Endodermal cell (in vitro differentiated cells): ENCODE measurements at places on chromosomes 12 and 14.

DNA sequence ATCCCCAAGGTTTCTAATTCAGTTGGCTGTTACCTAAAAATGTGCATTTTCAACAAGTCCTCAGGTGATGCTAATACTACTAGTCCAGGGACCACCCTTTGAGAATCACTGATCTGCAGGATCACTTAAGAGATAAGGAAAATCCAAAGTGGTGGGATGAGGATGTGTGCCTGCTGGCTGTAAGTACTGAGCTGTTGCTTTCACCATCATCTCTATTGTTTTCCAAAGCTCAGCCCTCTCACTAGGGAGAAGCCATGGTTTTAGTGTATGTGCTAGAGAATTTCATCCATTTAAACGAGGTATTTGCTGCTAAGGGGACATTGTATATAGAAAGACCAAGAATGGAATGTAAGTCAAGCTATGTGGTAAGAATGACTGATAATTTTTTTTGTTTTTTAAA, 202.3 kb downstream of the KIF21A start:
- H3K4me3 ChIP-seq: no peak overlapping the region
- H3K27ac ChIP-seq: no peak overlapping the region
- DNase-seq: peak; percentile 48
- H3K36me3 ChIP-seq: no peaks in the 10 kb centered on the region
- no peaks in the 10 kb centered on the region for H3K27me3 ChIP-seq

GRCh38 chr12:122834921-122835749, at the start of gene HIP1R:
Gene HIP1R (plus strand): TSS chr12:122835457. CDS start chr12:122835551, 94 bp downstream.
- peaks cover 3% of the 10 kb centered on the region for H3K4me1 ChIP-seq
- DNase-seq: peak; percentile 89
- H3K36me3 ChIP-seq: no peaks in the 10 kb centered on the region

DNA sequence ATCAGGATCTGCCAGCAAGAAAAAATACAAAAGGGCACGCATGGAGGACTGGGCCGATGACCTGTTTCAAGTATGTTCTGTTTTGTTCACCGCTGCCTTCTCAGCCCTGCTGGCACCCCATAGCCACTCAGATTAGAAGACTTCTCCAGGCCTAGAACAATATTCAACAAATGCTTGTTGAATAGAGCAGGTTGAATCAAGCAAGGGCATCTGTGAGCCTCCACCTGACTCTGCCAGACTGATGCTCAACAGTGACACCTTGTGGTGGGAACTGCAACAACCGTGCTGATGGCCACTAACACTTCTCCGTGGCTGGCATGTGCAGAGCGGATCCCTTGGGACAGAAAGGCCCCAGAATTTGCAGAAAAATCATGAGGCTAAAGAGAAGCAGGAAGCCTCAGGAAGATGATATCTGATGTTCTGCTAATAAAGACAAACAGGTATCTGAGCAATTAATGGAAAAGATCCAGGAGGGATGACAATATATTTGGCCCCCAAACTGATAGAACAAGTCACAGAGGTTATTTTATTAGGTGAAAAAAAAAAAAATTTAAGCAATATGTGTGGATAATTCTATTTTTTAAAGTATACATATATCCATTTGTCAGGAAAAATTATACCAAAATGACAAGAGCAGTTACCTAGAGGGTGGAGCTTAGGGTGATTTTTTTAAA, 114.3 kb downstream of the KSR2 start:
- no peaks in the 10 kb centered on the region for H3K36me3 ChIP-seq
- no peak overlapping the region for H3K4me3 ChIP-seq
- H3K4me1 ChIP-seq: no peaks in the 10 kb centered on the region
- no peaks in the 10 kb centered on the region for H3K27me3 ChIP-seq

DNA sequence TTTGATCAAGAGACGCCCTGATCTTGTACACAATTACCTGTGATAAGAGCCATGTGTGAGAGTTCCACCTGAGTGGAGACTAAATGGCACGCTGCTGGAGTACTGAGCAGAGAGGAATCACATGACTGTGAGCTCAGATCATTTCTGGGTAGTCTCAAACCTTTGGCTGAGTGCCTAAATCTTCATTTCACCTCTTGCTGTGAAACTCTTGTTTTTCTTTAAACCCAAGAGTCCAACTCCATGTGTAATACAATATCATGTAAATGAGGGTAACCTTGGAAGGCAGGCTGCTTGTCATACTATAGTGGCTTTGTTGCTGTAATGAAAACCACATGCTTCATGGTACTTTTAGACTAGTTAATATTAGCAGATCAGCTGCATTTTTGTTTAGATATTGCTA, 156.9 kb downstream of the CAND1 start:
- no peaks in the 10 kb centered on the region for H3K27me3 ChIP-seq
- DNase-seq: no peak
- H3K4me1 ChIP-seq: no peaks in the 10 kb centered on the region
- no peak overlapping the region for H3K4me3 ChIP-seq

GRCh38 chr14:71703477-71703876, 228.8 kb upstream of the RGS6 start:
- no peaks in the 10 kb centered on the region for H3K4me1 ChIP-seq
- H3K36me3 ChIP-seq: peaks cover 58% of the 10 kb centered on the region
- H3K4me3 ChIP-seq: no peak overlapping the region
- H3K27me3 ChIP-seq: no peaks in the 10 kb centered on the region
- H3K27ac ChIP-seq: no peak overlapping the region

- peak overlapping the region; percentile 49 for H3K27ac ChIP-seq
- H3K4me1 ChIP-seq: no peaks in the 10 kb centered on the region
- H3K4me3 ChIP-seq: no peak overlapping the region
- no peak for DNase-seq
- H3K36me3 ChIP-seq: peaks cover 4% of the 10 kb centered on the region
- no peaks in the 10 kb centered on the region for H3K27me3 ChIP-seq
Measured at GRCh38 chr14:104788161-104788818, 7.3 kb downstream of the AKT1 start.

GRCh38 chr14:86646696-86647690, 1117.0 kb downstream of the FLRT2 start:
- H3K4me1 ChIP-seq: no peaks in the 10 kb centered on the region

GRCh38 chr14:71242237-71242748, 335.0 kb downstream of the PCNX1 start:
- DNase-seq: no peak
- no peak overlapping the region for H3K27ac ChIP-seq
- H3K36me3 ChIP-seq: no peaks in the 10 kb centered on the region
- H3K4me3 ChIP-seq: no peak overlapping the region

DNA sequence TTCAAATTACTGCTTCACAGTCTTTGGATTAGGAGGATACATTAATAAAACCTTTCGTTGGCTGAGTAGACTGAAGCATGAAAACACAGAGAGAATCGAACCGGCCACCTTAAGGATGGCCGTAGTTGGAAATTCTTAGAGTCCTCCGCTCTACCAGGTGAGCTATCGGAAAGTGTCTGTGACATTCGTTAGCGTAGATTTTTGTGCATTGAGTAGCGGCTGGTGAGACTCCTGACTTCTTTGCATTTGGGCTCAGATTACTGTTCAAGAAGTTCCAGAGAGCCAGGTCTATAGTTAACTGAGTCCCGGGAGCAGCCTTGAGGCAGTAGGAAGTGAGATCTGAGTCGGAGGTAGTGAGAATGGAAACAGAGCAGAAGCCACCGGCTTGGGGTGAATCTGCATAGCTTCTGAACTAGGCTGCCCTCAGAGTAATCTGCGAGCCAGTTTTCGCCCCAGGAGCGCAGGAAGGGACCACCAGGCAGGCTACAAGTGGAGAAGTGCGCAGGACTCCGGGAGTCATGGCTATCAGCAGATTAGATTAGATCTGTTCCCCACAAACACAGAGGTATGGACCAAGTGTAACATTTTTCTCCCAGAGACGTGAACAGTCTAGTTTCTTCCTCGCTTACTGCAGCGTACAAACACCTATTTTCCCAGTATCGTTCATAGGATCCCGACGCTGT, 11.0 kb downstream of the OR6S1 start:
- no peak overlapping the region for H3K27ac ChIP-seq
- no peaks in the 10 kb centered on the region for H3K27me3 ChIP-seq
- H3K4me3 ChIP-seq: peak overlapping the region; percentile 94
- no peaks in the 10 kb centered on the region for H3K36me3 ChIP-seq
- DNase-seq: peak; percentile 85
- peaks cover 5% of the 10 kb centered on the region for H3K4me1 ChIP-seq

- no peaks in the 10 kb centered on the region for H3K36me3 ChIP-seq
- no peaks in the 10 kb centered on the region for H3K4me1 ChIP-seq
- no peaks in the 10 kb centered on the region for H3K27me3 ChIP-seq
- no peak overlapping the region for H3K27ac ChIP-seq
- DNase-seq: no peak
- H3K4me3 ChIP-seq: no peak overlapping the region
Measured at GRCh38 chr14:68020493-68020892, 200.9 kb downstream of the RAD51B start.

DNA sequence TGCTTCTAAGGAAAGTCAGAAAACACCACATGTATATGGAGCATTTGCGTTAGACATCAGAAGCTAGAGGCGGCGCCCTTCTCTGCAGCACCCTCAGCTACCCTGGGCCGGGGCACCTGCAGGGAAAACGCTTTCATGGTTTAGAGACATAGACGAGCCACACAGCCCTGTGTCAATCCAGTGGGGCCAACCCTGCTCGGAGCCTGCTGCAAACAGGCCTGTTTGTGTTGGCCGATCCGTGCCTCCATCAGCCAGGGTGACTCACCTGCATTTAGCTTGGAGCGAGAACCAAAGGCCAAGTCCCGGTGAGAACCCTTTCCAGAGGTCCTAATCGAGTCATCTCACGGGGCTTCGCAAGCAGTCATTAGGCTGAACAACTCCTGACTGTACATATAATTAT, 19.5 kb upstream of the FZD10 start:
- no peaks in the 10 kb centered on the region for H3K4me1 ChIP-seq
- H3K4me3 ChIP-seq: no peak overlapping the region
- H3K36me3 ChIP-seq: no peaks in the 10 kb centered on the region

DNA sequence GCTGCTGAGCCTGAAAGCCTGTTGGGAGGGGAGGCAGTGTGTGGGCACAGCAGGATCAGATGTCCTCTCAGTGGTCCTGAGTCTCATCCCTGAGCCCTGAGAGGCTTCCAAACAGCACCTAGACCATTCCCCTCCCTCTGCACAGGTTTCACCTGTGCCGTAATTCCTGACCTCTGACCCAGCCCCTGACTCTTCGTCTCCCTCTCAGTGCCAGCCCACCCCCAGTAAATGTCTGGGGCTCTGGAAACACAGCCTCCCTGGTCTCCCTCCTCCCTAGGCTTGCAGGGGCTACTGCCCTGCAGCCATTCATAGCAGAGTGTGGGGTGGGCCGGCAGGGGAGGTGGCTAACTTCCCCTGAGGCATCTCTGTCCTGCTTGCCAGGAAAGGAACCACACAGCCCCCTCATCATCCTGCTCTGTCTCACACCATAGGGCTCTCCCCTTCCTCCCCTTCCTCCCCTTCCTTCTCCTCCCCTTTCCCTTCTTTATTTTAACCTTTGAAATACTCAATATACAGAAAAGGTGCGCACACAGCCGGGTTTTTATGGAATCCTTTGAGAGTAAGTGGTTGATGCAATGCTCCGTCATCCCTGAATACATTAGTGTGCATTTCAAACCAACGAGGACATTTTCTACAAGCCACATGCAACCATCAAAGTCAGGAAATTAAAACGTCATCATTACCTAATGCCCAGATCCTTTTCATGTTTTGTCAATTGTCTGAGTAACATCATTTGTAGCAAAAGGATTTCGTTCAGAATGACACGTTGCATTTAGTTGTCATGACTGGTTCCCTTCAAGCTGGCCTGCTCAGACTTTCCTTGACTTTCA, 67.0 kb downstream of the PRMT8 start:
- no peaks in the 10 kb centered on the region for H3K36me3 ChIP-seq
- peak; percentile 42 for DNase-seq
- peaks cover 12% of the 10 kb centered on the region for H3K4me1 ChIP-seq
- H3K27me3 ChIP-seq: no peaks in the 10 kb centered on the region

DNA sequence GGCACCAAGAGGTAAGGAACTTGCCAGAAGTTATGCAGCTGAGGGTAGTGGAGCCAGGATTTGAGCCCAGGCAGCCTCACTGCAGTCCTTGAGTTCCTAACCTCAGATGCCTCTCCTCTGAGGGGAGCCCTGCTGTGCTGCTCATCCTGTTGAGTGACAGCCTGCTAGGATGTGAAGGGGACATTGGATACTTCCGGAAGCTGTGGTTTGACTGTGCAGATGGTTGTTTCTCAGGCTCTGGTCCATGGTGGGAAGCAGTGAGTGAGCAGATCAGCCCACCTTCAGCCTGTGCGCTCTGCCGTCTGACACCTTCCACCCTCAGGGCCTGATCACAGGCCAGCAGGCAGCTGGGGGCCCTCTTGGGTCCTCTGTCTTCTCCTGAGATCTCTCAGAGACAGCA, 253.2 kb downstream of the CACNA1C start:
- H3K36me3 ChIP-seq: no peaks in the 10 kb centered on the region
- H3K4me1 ChIP-seq: no peaks in the 10 kb centered on the region
- no peak overlapping the region for H3K4me3 ChIP-seq
- H3K27me3 ChIP-seq: no peaks in the 10 kb centered on the region
